CD4-positive, alpha-beta T cell treated with Interleukin-6 at 100 ng/mL for 8 hours (primary cell): ENCODE measurements at places on chromosomes 5 and 9.

GRCh38 chr9:113879911-113880310, 3.8 kb downstream of the ZNF618 start:
- no peak for DNase-seq

DNA sequence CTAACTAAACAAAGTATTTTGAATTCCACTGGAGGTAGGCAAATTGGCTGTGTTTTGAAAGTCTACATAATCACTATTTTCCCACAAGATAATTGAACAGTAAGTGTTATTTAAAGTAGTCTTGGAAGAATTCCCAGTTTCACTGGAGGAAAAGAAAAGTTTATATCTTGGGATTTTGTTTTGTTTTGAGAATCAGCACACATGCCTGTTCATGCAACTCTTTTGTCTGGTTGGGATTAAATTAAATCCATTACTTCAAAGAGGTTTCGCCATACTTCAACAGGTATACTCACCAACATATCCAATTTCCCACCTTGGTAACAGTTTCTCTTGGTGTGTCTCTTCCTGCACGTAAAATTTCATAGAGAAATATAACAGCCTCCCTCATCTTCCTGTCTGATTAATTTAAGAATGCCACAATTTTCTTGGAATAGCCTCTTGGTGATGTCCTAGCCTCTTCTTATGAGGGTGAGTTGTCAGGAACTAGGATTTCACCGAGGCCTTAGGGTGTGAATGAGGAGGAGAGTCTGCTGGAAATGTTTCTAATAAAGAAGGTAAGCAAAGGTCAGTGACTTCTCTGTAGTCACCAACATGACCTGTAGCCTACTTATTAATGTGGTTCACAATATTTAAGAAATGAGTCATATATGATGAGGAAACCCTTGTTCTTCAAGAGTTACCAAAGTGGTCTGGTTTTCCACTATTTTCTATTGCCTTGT, 48.1 kb downstream of the ITGA2 start:
- DNase-seq = no peak

DNA sequence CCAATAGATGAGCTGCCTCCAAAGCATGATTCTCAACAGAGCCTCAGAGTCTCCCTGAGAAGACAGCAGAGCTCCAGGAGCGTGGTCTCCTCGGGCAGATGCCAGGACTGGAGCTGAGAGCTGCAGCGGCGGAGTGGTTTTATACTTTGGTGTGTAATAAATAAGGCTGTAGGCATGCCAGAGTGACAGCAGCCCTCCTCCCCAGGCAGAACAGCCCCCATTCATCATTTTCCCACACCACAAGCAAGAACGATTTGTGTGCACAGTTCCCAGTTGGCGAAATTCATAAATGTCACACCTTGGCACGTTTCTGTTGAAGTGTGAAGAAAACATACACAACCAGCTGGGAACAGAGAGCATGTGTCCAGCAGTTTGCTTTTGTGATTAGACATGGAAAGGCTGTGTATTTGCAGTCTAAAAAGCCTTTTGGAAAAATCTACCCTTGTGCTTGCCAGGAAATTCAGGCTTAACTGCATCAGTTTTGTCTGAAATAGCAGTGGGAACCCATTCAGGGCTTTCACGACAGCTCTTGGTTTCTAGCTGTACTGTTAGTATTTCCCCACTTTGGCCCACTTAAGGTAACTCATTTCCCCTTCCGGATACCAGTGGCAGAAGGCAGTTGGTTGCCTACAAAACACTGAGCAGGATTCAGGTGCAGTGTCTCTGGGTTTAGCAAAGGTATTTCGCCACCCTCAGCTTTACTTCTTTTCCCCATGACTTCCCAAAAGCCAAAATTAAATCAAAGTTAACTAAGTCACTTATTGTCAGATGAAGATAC, at the start of gene C1QTNF3:
Gene C1QTNF3 (minus strand): TSS at position 115 of the 778 bp plus-strand sequence. CDS start 88 bp downstream, at position 27.
- no peak for DNase-seq

DNA sequence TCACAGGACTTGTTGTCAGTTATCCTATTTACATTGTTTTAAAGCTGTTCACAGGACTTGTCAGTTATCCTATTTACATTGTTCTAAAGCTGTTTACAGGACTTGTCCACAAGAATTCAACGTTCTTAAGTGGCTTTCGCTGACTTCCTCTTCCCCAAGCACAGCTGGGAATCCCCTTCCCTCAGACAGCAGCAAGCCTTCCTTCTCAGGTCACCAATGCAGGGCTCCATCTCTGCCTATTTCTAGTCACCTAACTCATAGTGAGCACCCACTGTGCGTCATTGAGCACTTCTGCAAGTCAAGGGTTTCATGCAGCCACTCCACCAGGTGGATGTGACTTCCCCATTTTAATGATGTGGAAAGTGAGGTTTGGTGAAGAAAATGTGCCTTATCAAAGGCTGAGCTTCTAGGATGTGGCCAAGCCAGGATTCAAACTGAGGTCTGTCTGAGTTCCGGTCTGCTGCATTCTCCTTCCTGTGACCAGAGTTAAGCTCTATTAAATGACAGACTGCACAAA, 109.8 kb upstream of the ZNF462 start:
- peak; percentile 1 for DNase-seq

DNA sequence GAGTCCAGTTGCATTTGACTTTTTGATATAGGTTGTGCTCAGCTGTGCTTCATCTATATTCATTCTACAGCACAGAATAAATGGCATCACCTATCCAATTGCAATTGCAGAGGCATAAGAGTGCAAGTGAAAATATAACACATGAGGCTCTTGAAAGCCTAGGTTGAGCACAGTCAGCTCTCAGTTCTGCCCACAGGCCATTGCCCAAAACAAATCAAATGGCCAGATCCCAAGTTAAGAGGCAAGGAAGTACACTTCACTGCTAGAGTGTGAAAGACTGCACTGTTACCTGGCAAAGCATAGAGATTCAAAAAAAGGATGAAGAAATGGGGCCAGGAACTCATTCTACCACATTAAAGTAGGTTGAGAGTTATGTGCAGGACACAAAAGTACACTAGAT, 305.5 kb upstream of the SEMA6A start:
- DNase-seq = no peak

DNA sequence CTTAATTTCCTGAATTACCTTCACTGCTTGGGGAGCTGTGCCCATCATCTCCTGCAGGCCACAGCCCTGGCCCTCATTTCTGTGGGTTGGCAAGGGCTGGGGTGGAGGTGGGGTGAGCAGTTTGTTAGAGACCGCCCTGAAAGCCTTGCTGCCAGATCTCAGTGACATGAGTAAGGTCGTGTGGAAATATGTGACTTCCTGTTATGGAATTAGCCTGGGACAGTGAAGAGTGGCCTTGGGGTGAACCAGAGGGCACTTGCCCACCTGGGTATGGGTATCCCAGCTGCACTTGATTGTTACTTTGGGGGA, 2.5 kb upstream of the HNRNPAB start:
- DNase-seq = no peak

- DNase-seq = no peak
Measured at GRCh38 chr9:110099236-110100095, 108.5 kb downstream of the C9orf152 start.

DNA sequence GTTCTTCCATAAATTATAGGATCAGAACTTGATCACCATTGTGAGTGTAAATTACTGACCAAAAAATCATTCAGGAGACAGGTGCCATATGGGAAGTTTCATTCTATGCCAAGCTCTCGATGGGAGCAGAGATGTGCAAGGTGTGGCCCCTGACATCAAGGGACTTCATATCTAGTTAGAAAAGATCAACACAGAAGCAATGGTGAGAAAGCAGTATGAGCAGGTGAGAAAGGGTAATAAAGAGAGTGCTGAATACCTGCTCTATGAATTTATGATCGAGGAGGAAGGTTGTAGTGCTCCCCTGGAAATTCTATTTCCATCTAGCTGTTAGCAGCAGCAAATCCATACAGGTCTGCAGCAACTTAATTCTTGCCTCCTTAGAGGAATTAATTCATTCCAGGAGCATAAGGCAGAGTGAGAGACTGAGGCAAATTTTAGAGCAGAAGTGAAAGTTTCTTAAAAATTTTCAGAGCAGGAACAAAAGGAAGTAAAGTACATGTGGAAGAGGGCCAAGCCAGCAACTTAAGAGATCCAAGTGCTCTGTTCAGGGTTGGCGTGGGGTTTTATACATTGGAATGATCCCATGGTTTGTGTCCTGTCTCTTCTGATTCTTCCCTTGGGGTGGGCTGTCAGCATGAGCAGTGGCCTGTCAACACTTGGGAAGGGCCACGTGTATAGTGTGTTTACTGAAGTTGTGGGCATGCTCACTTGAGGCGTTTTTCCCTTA, 181.8 kb downstream of the SAXO1 start:
- DNase-seq = no peak

DNA sequence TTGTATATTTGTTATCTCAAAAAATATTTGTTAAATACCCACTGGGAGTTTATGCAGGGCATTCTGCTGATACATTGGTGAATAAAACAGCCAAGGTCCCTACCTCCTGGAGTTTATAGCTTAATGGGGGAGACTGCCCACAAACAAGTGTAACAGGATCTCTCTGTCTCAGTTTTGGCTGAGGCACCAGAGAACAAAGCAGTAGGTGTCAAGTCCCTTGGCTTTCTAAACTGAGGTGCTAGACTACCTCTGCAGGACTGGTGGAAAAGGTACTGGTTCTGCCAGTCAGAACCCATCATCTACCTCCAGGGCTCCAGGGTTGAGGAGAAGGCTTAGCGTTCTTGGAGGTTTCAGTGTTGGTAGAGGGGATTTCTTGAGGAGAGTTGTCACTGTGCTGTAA, 188.4 kb upstream of the ELL2 start:
- DNase-seq = no peak

DNA sequence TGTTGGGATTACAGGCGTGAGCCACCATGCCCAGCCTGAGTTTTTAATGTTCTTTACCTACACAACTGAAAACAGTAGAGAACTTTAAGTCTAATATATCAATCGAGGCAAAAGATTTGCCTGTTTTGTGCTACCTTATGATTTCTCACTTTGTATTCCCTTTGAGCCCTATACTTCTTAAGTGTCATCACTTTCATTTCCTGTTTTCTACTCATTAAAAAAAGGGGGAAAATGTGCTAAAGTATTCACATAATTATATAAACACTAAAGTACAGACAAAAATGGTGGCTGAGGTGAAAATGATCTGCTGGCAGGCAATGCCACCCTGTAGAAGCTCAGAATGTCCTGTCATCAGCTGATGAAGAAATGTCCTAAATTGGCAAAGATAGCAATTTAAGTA, 23.6 kb downstream of the ATG10 start:
- no peak for DNase-seq

- no peak for DNase-seq
Measured at GRCh38 chr5:163566678-163567077, 61.3 kb downstream of the MAT2B start.

- no peak for DNase-seq
Measured at GRCh38 chr5:34736445-34737115, 80.5 kb downstream of the RAI14 start.

DNA sequence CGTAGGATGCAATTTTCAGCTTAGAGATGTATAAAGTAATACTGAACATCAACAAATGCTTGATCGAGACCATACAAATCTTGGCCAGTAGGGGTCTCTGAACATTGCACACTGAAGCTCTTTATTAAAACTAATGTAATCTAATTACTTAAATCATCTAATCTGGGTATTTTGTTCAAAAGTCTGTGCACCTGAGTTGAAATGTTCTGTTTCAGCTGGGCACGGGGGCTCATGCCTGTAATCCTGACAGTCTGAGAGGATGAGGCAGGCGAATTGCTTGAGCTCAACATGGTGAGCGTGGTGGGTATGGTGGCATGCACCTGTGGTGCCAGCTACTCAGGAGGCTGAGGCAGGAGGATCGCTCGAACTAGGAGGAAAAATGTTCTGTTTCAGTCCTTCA, 41.0 kb downstream of the ESM1 start:
- peak; percentile 62 for DNase-seq

- no peak for DNase-seq
Measured at GRCh38 chr5:178198706-178199105, 5.6 kb upstream of the HNRNPAB start.

- DNase-seq = no peak
Measured at GRCh38 chr5:169442403-169442874, 141.1 kb upstream of the SPDL1 start.

DNA sequence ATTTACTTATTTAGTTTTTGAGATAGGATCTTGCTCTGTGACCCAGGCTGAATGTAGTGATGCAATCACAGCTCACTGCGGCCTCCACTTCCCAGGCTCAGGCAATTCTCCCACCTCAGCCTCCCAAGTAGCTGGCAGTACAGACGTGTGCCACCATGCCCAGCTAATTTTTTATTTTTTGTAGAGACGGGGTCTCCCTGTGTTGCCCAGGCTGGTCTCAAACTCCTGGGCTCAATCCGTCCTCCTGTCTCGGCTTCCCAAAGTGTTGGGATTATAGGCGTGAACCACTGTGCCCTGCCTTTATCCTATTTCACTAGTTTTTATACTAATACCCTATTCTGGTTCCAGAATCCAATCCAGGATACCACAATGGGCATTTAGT, 6.8 kb downstream of the RPS14 start:
- DNase-seq = no peak

GRCh38 chr5:131647048-131647769, 12.2 kb upstream of the RAPGEF6 start:
- DNase-seq = no peak

GRCh38 chr5:81552852-81553566, 159.1 kb upstream of the ACOT12 start:
- no peak for DNase-seq

GRCh38 chr5:66881480-66882161, 285.4 kb downstream of the MAST4 start:
- DNase-seq = no peak

DNA sequence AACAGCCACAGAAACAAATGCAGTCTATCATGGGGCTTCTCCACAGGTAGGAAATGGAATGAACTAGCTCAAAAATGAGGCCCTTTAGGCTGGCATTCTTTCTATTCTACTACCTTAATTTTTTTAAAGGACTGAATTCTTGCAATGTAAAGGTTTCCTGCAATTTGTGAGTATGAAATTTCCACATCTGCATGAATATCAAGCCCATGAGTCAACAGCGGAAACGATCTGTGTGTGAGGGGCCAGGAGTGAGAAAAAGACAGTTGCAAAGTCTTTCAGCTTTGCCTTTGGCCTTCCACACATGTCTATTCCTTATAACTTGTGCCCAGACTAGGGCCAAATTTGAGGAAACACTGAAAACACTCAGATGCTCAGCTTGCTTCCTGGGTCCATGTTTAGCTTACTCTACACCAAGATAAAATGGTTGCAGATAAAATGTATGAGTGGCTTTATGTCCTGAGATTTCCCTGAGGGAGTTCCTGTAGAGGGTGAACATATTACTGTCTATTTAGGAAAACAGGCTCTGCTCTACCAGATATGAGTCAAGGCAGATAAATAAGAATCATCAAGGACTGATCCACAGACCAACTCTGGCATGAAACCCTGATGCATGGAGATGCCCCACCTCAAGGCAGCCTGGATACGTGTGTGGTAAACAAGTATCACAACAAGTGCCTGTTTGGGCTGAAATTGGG, 46.5 kb downstream of the RETREG1 start:
- DNase-seq = no peak

- no peak for DNase-seq
Measured at GRCh38 chr5:123180178-123180577, 91.1 kb downstream of the PRDM6 start.

GRCh38 chr9:69429281-69429680, 104.3 kb downstream of the ENTREP1 start:
- DNase-seq = no peak
